AML-193 (cell line): ENCODE measurements at places on chromosomes 5 and 9.

- DNase-seq = no peak
These were observed 787.7 kb upstream of the CDH6 start for GRCh38 chr5:30405821-30406220.

DNA sequence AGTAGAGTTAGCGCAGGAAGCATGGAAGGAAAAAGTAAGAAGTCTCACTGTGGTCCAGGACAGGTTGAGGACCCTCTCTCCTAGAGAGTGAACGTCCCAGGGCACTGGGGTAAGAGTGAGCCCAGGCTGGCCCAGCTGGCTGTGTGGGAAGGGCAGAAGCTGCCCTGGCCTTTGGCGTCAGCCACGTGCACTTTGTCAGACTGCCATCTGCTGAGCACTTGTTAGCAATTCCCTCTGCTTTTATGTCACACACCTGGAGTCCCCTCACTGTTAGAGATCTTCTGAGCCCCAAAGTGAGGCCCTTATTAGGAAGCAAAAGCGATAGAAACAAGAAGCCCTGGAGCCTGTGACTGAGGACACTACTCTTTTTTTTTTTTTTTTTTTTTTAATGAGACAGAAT, 79.1 kb downstream of the UGCG start:
- DNase-seq = peak; percentile 13

- no peak for DNase-seq
These were observed 31.5 kb upstream of the LMNB1 start for GRCh38 chr5:126745259-126745992.

DNA sequence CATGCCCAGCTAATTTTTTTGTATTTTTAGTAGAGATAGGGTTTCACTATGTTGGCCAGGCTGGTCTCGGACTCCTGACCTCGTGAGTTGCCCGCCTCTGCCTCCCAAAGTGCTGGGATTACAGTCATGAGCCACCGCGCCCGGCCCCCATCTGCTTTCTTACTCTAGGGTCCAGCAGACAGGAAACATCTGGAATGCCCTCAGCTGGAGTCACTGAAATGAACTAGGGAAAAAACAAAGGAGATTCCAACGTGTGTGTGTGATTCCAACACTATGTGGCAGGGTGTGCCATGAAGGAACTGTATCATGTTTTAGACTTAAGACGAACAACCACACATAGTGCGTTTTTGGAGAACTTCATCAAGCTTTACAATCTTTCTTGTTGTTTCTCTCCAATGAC, 540.1 kb upstream of the DAP start:
- DNase-seq = no peak

- no peak for DNase-seq
These were observed 113.0 kb downstream of the ANXA1 start for GRCh38 chr9:73264631-73265030.

DNA sequence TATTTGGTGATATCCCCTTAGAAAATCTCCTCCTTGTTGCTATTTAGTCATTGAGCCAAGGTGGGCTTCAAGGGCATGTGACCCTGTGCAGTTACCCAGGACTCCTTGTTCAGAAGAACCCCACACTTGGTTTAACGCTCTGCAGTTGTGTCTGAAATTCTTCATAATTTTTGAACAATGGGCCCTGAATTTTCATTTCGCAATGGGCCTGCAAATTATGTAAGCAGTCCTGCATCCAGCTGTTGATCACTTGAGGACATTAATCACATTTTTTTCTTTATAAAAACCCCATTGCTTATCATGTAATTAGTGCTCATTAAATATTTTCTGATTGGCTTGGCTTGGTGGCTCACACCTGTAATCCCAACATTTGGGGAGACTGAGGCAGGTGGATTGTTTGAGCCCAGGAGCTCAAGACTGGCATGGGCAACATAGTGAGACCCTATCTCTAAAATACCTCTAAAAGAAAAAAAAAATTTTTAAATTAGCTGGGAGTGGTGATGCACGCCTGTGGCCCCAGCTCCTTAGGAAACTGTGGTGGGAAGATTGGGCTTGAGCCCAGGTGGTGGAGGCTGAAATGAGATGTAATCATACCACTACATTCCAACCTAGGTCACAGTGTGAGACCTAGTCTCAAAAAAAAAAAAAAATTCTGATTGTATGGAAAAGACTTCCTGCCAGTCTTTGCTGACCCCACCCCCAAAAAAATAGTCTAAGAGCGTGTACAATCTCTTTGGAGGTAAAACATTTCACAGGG, 194.2 kb upstream of the HAPLN1 start:
- DNase-seq = no peak
